Stimulated activated naive CD4-positive, alpha-beta T cell (primary cell): ENCODE measurements at places on chromosomes 5 and 9.

DNA sequence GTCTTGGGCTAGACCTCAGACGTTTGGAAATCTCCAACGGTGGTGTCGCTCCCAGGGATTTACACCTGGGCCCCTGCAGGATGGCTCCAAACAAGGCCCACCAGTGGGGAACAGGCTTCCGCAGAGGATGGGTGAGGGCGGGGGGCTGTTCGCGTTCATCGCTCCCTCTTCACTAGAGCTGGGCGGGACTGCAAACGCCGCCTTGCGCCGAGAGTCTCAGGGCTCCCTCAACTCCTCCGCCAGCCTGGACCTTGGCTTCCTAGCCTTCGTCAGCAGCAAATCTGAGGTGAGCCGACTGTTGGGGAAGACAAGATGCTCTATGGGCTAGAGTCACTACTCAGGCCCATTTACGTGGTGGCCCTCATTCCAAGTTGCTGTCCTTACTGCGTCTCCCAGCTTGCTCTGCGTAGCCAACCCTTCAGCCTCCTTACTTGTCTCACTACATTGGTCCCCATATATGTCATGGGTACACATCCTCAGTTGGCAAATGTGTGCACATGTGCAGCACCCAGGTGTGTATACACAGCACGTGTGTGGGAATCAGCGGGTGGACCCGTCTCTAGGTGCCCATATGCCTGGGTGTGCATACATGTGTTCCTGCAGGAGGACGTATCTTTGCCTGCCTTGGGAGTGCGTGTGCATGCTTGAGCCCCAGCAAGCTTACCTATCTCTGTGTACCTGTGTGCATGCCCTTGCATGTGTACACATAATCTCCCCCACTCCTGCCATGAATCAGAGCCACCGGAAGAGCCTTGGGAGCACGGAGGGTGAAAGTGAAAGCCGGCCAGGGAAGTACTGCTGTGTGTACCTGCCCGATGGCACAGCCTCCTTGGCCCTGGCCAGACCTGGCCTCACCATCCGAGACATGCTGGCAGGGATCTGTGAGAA lies 10.5 kb downstream of the RGS14 start:
- no peak for DNase-seq

DNA sequence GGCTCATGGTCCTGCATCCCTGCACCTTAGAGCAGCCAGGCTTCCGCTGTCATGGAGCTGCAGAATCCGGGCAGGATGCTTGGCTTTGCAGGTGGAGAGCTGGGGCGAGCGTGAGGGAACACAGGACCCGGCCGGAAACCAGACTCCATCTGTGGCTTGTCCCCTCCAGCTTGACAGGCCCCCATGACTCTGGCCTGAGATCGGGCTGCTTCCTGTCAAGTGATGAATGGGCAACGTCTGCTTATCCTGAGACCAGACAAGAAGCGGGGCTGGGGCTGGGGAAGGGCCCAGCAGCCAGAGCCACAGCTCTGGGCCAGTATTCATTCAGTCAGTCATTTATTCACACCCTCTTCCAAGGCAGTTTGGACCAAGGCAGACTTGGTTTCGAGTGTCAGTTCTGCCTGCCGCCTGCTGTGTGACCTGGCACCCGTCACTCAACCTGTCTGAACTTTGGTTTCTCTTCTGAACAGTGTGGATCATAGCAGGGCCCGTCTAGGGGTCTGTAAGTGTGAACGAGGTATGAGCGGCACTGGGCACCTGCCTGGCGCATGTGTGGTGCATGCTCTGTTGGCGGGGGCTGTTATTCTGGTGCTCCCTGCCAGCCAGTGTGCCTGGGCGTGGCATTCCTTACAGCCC lies 37.5 kb downstream of the NEK6 start:
- no peak for DNase-seq

GRCh38 chr5:128645581-128645980 lies 107.5 kb upstream of the FBN2 start:
- no peak for DNase-seq

GRCh38 chr5:35859101-35859661 lies 2.5 kb downstream of the IL7R start:
- DNase-seq = peak; percentile 75

GRCh38 chr9:127608104-127608966 lies 3.7 kb upstream of the STXBP1 start:
- peak; percentile 81 for DNase-seq

- DNase-seq = no peak
These were observed 66.8 kb upstream of the FCN2 start for GRCh38 chr9:134813841-134814240.

- no peak for DNase-seq
These were observed 29.8 kb downstream of the SPIN1 start for GRCh38 chr9:88418025-88418424.

GRCh38 chr9:15306757-15307522 lies at the start of gene TTC39B:
Gene TTC39B, minus strand, starts transcription at chr9:15307216. Its CDS starts 91 bp downstream, at chr9:15307125.
- DNase-seq = peak; percentile 38
